Stimulated activated CD4-positive, alpha-beta T cell treated with anti-CD3 and anti-CD28 coated beads, Interleukin-1b, Interleukin-23, amount 100 ng/mL, for 1 hour (primary cell): ENCODE measurements at places on chromosomes 6 and 20.

DNA sequence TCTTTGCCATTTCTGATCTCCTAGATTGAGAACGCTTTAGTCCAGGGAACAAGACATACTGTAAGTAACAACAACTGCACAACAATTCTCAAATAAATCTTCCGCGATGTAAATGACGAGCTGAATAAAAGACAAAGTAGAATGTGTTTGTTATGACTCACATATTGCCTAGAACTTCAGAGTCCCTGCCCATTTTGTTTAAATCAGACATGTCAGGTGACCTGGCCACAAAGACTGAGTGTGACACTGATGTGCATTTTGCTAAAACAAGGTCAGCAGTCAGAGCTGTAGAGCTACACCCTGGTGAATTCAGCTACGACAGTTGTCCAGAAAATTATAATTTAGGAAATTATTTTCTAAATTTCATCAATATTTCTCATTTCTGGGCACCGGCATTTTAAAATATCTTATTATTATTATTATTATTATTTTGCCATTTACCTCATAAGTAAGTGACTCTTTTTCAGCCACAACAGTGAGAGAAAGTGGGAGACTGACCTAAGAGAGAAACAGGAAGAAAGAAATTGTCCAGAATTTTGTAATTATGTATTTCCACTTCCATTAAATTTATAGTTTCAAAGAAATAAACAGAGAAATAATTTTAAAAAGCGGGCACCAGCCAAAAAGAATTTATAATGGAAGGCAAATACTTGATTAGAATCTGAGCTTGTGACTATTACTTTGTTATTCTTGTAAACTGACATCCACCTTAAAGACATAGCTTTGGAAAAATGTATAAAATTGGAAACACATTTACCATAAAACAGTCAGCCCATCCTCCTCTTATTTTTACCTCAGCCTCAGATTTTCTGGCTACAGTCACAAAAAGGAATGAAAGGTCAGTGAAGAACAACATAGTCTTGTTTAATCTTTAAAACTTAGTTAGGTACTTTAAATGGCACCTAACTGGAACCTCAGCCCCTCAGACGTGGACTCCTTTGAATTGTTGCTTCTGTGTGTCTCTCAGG lies 157.0 kb upstream of the CITED2 start:
- DNase-seq = no peak

- no peak for DNase-seq
Measured at GRCh38 chr20:22374066-22374465, 210.3 kb downstream of the FOXA2 start.

DNA sequence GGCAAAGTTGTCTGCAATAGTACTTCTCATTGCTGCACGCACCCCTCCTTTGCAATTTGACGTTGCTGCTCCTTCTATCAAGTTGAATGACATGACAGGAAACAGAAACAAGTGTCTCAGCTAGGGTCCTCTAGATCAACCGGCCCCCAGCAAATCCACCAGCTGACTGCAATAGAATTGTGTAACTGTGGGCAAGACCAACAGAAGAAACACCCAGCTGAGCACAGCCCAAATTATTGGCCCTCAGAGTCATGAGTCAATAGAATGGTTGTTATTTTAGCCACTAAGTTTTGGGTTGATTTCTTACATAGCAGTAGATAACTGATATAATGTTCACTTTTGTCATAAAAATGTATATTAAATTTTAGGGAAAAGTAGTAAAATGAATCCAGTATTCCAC lies 202.7 kb downstream of the MAFB start:
- DNase-seq = no peak

- no peak for DNase-seq
Measured at GRCh38 chr6:168865-169455, 123.3 kb upstream of the DUSP22 start.

GRCh38 chr6:153405931-153406330 lies 274.8 kb upstream of the RGS17 start:
- DNase-seq = no peak

DNA sequence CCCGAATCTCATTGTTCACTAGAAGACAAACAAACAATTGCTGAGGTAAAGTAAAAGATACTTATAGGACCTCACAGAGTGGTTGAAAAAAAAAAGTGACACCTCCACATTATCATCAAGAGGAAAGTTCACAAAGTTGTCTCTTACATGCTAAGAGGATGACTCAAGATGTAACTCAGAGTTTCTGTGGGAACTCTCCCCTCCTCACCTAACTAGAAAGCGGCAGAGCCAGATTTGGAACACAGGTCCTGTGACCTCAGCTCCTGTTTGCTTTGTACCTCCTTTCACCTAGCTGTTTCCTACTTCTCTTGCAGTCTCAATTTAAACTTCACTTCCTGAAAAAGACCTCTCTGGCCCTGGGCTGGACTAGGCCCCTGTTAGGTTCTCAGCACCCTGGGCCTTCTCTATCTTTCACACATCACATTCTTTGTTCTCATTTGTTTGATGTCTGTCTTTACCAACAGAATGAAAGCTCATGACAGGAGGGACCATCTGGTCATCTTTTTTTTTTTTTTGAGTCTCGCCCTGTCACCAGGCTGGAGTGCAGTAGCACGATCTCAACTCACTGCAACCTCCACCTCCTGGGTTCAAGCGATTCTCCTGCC lies 60.8 kb downstream of the CD24 start:
- no peak for DNase-seq

DNA sequence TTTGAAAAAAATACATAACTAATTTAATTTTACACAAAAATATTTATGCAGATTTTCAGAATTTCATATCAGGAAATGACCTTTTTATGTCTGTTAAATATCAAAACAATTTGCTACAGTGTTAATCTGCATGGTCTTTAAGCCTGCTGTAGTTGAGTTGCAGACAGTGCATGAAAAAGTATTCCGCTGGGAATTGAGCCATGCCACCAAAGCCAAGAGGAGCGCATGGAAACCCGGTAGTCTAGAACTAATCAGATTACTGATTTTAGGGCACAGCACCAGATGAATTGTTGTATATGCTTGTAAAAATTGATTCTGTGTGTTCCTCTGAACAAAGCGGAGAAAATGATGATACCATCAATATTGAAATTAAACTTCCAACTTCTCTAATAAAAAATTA lies 34.3 kb upstream of the LAMP5 start:
- DNase-seq = no peak

DNA sequence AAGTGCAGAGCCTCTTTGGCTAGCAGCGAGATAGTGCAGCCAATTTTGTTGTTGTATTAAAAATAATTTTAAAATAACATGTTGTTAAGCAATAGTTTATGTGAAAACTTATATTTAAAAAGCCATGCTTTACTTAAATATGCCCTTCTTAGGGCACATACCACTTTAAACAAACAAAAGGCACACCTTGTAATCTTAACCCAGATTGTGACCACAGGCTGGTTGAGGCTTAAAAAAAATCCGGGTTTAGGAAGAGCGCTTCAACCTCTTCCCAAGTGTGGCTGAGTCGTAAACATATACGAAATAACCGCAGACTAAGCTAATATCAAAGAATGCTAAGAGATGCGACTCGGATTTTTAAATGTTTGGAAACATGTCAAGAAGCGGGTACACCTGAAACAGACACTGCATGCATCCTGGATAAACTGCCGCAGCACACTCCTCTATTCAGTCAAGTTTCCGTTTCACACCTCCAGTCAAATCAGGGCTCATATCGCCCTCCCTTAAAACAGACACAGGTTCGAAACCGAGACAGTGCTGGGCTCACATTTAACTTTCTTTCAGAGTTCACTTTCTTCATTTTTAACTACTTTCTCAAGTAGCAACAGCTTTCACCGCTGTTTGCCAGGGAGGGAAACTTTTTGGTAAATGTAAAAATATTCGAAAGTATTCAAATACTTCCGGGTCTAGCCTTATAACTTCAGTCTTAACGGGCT lies 1.5 kb downstream of the DEK start:
- DNase-seq = no peak

DNA sequence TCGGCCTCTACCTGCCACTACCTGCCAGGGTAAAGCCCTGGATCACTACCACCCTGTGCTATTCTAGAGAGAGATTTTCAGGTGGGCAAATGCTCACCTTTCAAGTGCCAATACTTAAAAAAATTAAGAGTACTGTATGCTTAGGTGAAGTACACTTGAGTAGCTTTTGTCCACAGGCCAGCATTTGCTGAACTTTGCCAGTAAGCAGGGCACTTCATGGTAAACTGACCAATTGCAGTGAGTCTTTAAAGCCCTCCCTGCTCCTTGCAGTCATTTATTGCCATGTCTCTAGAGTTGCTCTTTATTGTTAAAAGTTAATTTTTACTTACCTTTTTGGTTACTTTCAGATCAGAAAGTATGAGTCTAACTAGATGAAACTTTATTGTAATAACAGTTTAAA lies 58.5 kb downstream of the PLAGL1 start:
- no peak for DNase-seq

GRCh38 chr6:141561154-141561553 lies 571.6 kb upstream of the GJE1 start:
- DNase-seq = no peak

- no peak for DNase-seq
Measured at GRCh38 chr6:71419217-71420094, 130.8 kb downstream of the OGFRL1 start.

DNA sequence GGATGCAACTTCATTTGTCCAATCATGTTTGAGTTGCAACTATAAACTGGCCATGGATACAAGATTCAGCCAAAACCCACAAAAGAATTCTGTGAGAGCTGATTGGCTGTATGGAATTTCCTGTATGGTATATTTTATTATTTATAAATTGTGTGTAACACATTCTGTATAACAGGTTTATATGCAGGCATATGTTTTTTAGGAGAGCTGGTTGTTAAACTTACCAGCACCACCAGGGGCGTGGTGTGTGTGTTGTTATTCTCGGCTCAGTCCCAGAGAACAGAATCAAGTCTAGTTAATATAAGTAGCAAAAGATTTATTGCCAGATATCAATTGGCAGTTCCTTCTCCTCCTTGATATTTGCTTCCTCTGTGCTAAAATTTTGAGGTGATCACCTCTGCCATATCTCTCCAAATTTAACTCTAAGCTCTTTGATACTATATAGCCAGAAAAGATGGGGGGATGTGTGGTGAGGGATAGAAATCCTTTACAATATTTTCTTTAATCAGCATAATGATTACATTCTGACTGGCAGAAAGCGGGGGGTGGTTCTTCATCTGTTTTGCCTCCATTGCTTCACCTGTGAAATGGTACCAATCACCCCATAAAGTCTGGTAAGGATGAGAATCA lies 22.9 kb downstream of the CNBD2 start:
- no peak for DNase-seq

- DNase-seq = no peak
Measured at GRCh38 chr20:64250027-64250426, 5.5 kb upstream of the PCMTD2 start.

- no peak for DNase-seq
Measured at GRCh38 chr6:136662347-136663237, 112.4 kb upstream of the MAP7 start.
